ENCODE measurements at places on chromosomes 7 and 10.

GRCh38 chr7:12233175-12233574 is 22.1 kb downstream of the TMEM106B start:
- DNase-seq: no peak

DNA sequence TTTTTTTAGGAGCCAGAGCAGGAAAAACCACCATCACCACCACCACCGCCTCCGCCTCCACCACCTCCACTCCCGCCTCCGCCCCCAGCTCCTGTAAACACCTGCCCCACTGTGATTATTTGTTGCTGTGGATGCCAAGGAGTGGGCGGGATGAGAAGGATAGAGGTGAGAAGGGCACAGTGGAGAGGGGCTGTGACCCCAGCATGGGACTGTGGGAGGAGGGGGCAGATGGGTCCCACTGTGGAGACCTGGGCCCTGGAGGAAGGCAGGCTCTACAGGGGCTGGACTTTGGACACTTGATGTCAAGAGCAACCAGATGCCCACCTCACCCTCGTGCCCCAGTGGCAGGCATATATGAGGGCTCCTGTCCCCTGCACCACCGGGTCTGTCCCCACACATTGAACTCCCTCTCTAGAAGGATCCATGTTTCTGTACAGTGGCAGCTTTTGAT is 24.7 kb downstream of the ANTXRL start:
- DNase-seq: no peak

DNA sequence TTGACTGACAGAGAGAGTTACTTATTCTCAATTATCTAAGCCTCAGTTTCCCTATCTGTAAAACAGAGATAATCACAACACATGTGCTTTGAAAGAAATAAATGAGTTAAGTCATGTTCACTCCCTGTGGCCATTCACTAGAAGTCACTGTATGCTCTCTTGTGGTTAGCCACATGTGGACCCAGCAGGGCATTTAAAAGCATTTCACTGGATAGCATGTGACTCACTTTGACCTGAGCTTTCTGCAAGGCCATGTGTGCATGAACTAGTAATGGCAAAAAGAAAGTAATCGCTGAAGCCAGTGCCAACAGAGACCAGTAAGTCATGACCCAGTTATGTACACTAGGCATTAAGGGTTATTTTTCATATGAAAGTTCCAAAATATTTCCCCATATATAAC is 557.0 kb upstream of the IGFBP3 start:
- DNase-seq: no peak

GRCh38 chr10:35135861-35136260 is 9.2 kb downstream of the CREM start:
- DNase-seq: no peak

DNA sequence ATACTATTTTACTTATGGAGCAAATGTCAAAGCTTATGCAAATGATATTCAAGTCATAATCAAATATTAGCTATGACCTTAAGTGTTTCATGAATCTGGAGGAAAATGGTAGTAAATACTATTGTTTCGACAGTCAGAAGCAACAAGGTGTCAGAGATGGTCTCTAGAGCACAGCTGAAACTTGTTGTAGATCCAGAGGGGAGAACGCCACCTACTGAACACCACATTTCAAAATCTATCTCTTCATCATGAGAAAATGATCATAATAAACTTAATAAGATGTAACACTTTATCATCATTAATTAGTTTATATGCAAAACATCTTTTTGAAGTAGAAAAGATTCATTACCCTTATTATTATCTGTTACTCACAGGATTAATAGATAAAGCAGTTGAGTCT is 418.7 kb downstream of the GATA3 start:
- no peak for DNase-seq

DNA sequence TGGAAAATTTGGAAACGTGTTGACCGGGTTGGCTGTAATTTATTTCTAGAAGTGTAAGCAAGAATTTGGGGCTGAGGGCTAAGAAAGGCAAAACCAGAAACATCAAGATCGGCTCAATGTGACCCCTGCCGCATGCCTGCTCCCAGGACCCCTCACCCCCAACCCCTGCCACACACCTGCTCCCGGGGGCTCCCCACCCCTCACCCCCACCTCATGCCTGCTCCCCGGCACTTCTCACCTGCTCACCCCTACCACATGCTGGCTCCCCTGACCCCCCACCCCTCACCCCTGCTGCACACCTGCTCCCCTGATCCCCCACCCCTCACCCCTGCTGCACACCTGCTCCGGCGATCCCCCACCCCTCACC is 19.0 kb upstream of the CFAP46 start:
- no peak for DNase-seq

GRCh38 chr7:80950550-80950967 is 31.7 kb upstream of the SEMA3C start:
- DNase-seq: no peak

GRCh38 chr10:113709221-113709838 is 29.6 kb downstream of the CASP7 start:
- no peak for DNase-seq

- DNase-seq: no peak
Observed at GRCh38 chr10:100081075-100082001, at the start of gene CPN1. TSS of gene CPN1 (minus strand) at chr10:100081869. CDS start at chr10:100081625, 244 bp downstream.

DNA sequence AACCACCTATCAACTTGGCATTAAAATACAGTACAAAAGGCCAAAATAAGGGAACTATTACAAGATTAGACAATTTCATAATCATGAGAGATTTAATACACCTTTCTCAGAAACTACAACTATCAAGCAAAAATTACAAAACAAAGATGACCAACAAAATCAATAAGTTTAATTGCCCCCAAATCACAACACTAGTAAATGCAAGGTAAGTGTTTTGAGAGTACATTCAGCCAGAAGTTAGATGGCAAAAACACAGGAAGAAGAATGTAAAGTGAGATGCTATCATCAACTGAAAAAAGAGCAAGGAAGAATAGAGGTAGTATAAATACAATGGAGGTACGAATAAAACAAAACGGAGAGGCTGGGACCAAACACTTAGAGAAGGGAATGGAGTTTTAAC is 3.2 kb downstream of the PNPLA8 start:
- no peak for DNase-seq

DNA sequence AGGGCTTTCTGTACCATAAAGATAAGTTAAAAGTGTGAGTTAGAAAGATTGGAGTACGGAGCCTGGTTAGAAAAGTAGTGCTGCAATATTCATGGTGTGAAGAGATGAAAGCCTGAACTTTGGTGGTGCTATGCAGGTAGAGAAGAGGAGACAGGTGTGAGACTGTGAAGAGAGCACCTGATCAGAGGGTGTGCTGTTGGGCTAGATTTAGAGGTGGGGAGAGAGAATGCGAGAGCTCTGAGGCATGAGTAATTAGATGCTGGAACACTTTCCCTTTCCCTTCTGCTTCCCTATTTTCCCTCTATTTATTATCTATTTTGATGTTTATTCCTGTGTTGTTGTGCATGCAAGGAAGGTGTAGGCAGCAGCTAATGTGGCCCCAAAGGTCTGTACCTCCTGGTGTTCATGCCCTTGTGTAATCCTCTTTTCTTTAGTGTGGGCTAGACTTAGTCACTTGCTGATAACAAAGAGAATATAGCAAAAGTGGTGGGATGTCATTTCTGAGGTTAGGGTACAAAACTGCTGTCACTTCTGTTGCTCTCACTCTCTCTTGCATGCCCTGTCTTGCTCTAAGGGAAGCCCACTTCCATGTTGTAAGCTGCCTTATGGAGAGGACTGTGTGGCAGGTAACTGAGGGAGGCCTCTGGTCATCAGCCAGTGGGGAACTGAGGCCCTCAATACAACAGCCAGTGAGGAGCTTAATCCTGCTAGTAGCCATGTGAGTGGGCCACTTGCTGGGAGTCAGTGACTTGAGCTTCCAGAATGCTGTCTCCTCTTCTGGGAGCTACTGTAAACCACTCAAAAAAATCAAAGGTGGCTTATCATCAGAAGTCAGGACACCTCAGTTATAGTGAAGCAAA is 2.6 kb upstream of the ATXN7L1 start:
- no peak for DNase-seq

- no peak for DNase-seq
Observed at GRCh38 chr10:60377955-60378354, 11.7 kb downstream of the ANK3 start.
